ENCODE measurements at places on chromosomes 3 and 15.

- no peak for DNase-seq
Observed at GRCh38 chr3:36408146-36408545, 27.8 kb downstream of the STAC start.

- no peak for DNase-seq
Observed at GRCh38 chr15:75215107-75216004, 13.7 kb downstream of the C15orf39 start.

DNA sequence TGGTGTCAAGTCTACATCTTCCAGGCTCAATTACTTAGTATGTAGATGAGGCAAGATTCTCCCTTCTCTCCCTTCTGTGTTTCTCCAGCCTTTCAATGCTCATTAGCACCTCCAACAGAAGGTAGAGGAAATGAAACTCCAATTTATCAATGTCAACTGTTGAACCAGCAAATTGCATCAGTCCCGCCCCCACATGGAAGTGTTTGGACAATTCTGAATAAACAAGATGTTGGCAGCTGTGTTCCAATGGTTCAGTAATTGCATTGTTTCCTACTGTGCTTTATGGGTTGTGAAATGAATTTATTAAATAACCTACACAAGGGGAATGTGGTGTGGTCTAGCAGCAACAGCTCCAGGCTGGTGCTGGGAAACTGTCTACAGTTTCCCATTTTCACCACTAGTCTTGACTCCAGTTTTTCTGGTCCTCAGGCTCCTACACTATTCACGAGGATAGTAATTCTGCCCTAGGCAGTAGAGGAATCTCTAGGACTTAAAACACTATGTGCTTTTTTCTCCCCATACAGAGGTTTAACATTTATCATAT is 91.9 kb downstream of the MB21D2 start:
- DNase-seq, result no peak

DNA sequence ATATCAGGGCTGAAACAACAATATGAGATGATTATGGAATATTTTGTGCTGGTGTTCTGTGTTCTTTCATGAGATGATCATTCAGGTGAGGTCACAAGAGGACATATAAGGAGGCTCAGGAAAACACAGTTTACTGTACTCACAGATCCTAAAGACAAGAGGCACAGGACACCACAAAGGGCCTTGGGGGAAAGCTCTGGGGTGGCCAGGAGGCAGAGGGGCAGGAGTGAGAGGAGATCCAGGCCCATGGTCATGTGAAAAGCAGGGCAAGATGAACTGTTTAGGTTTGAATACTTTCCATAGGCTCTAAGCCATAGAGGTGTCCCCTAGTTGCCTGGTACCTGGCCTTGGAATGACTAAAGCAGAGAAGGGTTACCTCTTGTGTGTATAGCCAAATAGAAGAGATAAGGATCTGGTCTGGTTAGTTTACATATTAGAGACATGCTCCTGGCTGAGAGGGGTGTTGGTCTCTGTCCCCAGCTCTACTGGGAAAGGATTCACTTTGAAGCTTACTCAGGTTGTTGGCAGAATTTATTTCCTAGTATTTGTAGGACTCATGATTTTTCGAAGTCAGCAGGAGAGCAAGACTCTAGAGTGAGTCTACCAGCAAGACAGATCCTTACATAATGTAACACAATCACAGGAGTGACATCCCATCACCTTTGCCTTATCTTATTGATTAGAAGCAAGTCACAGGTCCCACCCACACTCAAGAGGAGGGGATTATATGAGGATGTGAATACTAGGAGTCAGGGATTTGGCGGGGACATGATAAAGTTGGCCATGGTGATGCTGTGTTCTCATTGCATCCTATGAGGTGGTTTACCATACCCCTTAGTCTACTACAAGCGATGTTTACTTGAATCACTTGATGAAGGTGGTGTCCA is 11.3 kb upstream of the TM4SF1 start:
- no peak for DNase-seq

- DNase-seq, result peak; percentile 44
Observed at GRCh38 chr15:100517846-100518245, 10.9 kb downstream of the CERS3 start.

GRCh38 chr3:83662381-83662960 is 1296.3 kb upstream of the CADM2 start:
- DNase-seq, result no peak

- no peak for DNase-seq
Observed at GRCh38 chr3:138588445-138588844, 5.6 kb downstream of the CEP70 start.

DNA sequence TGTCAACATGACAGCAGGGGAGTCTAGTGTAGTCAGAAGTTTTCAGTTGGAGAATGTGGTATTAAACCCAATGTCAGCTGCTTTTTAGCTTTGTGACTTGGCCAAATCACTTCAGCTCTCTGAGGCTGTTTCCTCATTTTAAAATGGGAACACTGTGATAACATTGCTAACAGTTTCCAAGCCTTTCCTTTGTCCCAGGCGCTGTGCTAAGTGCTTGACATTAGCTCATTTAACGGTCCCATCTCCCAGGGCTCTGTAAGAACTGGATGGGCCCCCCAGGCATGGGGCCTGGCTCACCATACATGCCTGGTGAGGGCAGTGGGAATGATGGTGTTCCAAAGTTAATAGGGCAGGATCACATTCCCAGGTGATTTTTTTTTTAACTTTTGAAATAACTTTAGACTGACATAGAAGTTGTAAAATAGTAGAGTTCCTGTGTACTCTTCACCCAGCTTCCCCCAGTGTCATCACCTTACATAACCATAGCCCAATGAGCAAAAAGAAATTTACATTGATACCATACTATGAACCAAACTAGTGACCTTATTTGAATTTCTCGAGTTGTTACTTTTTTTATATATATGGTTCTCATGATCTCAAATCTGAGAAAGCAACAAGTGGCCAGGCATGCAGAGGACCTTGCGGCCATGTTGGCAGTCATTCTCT is 7.7 kb downstream of the RASL12 start:
- DNase-seq, result no peak

DNA sequence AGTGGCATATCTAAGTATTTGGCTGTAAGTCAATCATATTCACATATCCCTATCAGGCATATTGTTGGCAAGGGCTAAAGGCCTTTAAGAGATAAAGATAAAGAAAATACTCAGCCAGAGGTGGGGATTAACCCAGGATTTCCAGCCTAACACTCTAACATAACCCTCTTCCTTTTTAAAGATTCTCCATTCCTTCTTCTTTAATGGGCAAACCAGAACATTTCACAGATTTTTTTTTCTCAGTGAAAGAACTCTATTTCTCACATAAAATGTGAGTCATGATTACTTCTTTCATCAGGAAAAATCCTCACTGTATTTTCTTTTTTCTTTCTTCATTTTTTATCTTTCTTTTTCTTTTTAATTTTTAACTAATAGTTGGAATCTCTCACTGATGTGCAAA is 200.4 kb downstream of the NR1D2 start:
- DNase-seq, result no peak

DNA sequence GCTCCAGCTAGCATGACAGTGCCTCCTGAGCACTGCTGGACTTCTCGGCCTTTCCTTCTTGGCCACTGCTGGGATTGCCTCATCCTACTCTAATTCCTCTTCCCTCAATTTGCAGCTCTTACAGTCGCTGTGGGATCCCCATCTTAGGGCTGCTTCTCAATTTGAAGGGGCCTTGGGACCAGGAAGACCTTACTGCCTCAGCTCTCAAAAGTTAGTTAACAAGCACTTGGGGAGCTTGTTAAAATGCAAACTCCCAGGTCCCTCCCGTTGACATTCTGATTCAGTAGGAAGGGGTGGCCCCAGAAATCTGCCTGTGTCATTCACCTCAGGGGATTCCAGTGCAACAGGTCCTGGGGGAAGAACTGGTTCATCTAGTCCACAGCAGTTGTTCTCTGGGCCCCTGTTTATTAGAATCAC is 14.8 kb downstream of the BDH1 start:
- DNase-seq, result no peak

GRCh38 chr15:41849204-41849603 is 10.6 kb downstream of the PLA2G4B start:
- DNase-seq, result no peak

GRCh38 chr15:40252438-40253166 is 13.7 kb downstream of the PAK6 start:
- DNase-seq, result peak; percentile 47

- DNase-seq, result no peak
Observed at GRCh38 chr3:70466096-70466495, 153.7 kb upstream of the MDFIC2 start.

DNA sequence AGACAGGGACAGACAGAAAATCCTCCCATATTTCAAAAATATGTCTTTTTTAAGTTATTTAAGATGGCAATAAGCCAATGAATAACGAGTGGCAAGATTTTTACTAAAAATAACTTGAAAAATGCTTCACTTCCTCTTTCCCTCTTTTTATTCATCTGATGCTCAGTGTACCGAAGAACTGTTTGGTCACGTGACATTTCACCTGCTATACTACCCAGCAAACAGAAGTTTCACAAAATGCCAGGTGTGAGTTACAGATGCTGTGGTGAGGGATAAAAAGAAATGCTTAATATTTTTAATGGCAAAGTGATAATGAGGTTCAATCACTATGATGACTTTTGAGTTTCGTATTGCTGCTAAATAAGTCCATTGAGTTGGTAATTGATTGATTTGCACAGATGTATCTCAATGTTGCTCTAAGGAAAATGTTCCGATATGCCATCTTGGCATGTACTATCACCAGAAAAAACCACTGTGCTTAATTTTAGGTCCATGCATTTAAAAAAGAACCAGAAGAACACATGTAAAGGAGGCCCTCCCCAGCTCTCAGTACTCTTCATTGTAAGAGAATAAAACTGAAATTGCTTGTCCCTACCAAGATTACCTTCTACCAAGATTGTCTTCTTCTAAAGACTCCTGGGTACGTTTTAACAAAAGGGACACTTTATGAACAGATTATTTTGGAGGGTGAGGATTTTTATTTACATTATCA is 26.0 kb upstream of the SEC62 start:
- no peak for DNase-seq

DNA sequence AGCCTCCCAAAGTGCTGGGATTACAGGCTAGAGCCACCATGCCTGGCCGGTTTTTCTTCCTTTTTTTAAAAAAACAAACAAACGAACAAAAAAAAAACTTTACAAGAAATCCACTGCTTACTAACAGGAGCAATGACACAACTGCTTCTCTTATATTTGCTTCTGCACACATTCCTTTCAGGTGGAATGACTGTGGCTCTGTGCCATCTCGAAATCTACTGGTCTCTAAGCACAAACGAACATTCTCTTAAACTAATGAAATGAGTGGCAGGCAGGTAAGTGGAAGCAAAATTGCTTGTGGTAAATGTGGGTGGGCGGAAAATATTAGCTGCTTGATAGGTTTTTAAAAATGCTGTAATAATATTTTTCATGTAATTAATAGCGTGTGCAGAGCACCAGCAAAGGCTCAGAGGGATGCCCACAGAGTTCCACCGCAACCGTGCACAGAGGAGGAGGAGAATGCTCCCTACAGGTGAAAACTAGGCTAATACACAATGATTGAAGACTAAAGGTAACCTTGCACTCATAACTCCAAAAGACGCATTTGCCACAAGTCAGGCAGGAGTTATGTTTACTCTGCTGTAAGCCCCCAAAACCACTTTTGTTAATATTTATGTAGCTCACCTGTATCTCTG is 77.4 kb downstream of the LSAMP start:
- no peak for DNase-seq

DNA sequence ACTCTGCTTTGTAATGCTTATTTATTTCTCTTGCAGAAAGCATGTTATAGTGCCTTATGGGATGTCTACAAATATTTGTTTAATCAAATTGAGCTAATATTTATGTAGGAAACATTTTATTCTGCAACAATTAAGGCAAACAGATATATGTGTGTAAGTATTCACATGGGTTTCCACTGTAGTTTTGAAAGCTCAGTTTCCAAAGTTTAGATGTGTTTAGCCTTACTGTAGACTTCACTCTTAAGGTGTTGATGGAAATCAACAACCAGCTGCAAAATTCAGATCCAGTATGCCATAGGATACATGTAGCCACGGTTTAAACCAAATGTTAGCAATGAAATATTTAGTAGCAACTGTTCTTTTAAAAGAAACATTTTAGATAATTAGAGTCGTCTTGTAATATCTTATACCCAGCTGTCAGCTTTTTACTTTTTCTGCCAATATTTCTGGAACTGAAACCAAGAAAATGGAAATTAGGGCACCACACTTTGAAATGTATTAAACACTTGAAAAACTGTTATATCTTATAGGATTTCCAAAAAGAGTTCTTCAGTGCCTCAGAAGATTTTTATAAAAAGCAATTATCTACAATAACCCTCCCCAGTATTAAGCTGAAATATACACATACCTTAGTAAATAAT is 18.5 kb downstream of the PIK3CA start:
- DNase-seq, result peak; percentile 83

Data from tongue (tissue), 3 donors.